NCI-H2081 treated with DMSO at 0.1 percent for 48 hours (cell line): ENCODE measurements at places on chromosomes 11 and 22.

- DNase-seq, result no peak
Measured at GRCh38 chr11:99432677-99433076, 411.9 kb downstream of the CNTN5 start.

GRCh38 chr11:121659811-121660210 is 207.0 kb upstream of the SORL1-AS1 start:
- DNase-seq, result no peak

DNA sequence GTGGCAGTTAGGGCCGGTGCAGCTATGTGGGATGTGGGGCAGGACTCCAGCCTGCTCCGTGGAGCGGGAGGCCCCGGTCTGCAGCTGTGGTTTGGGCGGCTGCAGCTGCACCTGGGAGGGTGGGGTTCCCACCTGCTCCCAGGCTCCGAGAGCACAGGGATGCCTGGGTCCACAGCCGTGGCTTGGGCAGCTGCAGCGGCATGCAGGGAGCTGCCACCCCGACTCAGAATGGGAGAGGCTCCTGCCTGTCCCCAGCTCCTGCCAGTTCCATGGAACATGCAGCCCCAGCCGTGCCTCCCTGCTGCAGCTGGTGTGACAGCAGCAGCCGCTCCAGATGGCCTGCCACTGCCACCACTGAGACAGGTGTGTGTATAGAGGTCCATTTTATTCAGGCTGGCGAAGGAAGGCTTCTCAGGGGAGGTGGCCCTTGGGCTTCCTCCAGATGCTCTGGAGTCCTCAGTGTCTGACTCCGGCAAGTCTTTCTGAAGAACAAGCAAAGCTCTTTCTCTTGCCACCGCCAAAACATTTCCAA is 21.8 kb upstream of the UPK3A start:
- DNase-seq, result no peak

GRCh38 chr11:2265854-2266585 is 4.4 kb downstream of the ASCL2 start:
- no peak for DNase-seq

- DNase-seq, result no peak
Measured at GRCh38 chr11:121887569-121887968, 228.4 kb downstream of the BLID start.

DNA sequence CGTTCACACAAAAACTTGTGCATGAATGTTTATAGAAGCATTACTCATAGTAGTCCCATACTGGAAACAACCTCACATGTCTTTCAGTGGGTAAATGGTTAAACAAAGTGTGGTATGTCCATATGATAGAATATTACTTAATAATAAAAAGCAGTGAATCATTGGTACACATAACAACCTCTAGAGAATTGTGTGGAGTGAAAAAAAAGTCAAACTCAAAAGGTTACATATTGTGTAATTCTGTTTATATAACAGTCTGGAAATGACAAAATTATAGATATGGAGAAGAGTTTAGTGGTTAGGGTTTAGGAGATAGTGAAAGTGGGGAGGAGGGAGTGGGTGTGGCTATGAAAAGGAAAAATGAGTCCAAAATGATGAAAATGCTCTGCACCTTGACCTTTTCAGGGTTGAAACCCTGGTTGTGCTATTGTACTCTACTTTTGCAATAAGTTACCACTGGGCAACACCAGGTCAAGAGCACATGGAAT is 243.4 kb upstream of the DDI1 start:
- no peak for DNase-seq

GRCh38 chr11:44561275-44561805 is 4.1 kb upstream of the CD82 start:
- no peak for DNase-seq

DNA sequence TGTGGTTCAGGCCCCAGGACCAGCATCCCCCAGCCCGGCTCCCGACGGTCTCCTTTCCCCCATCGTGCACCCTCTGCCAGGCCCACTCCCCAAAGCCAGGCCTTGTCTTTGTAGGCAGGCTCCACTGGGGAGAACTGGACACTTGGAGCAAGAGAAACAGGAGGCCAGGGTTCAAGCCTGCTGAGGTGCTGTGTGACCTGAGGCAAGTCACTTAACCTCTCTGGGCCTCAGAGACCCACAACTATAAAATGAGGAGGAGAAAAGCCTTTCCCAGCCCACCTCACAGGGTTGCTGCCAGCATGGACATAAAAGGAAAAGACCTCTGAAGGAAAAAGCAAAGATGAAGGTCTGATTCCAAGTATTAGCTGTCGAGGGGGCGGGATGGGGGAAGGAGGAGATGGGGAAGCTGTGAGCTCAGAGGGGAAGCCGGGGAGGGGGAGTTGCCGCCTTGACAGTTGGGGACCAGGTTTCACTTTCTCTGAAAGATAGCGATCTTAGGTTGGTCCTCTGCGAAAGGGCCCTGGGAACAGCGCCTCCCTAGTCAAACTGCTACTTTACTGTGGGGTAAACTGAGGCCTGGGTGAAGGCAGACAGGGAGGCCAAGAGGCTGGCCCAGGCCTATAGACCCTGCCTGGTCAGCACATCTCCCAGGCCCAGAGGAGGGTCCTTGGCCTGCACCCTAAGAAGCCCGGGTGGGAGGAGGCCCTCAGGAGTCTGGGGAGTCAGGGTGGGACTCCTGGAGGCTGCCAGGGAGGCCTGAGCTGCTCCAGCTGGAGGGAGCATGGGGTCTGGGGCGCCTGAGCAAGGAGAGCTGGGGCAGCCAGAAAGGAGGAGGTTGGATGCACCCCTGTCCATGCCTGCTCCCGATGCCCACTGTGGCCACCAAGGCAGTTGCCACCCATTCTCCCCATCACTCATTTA is 991 bp upstream of the OSM start:
- no peak for DNase-seq

DNA sequence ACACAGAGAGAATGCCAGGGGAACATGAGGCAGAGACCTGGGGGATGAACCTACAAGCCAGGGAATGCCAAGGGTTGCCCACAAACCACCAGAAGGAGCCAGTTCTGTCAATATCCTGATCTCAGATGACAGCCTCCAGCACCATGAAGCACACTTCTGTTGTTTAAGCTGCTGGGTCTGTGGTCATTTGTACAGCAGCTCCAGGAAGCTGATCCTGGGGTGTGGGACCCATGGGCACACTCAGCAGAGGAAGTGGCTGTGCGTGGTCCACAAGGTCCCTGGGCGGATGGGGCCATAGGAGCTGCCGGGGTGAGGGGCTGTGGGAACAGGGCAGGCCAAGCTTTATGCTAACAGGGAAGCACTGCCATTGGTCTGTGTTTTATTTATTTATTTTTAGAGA is 12.1 kb downstream of the PPM1F start:
- no peak for DNase-seq

- no peak for DNase-seq
Measured at GRCh38 chr11:115941481-115941993, 437.3 kb upstream of the CADM1 start.

- DNase-seq, result no peak
Measured at GRCh38 chr11:61173456-61173855, 12.2 kb upstream of the VPS37C start.

DNA sequence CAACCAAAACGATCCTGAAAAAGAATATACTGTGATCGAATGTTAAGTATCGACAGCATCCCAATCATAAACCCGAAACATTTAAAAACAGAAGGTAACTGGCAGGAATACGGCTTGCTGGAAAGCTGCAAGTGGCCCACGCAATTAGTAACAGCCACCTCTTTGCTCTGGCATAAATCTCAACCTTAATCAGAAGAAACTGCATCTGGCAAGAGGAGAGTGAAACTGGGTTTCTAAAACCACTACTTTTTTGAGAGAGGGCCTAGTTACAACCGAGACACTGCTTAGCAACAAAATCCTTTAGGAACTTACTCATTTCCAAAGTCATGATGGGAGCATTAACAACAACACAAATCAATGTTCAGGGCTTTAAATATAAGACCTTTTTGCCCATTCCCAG is 7.9 kb downstream of the NCAPD3 start:
- no peak for DNase-seq

GRCh38 chr22:47190957-47191670 is 428.7 kb downstream of the TBC1D22A start:
- DNase-seq, result no peak

- no peak for DNase-seq
Measured at GRCh38 chr11:128548649-128549255, 38.6 kb downstream of the ETS1 start.

DNA sequence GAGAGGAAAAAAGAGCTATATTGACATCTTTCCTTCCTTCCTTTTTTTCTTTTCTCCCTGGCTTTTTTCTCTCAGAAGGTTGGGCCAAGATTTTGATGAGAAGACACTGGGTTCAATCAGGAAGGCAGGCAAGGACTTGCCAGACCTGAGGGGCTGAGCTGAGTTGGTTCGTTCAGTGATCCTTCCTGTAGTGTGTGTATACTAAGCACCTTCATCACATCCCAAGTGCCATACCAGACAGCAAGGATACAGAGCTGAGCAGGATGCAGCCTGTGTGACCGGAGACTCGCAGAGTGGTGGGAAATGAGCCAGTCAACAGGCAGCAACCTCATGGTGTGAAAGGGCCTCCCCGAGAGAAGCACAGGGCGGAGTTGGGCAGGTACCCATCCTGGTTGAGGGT is 95.5 kb downstream of the SPON1 start:
- DNase-seq, result no peak

DNA sequence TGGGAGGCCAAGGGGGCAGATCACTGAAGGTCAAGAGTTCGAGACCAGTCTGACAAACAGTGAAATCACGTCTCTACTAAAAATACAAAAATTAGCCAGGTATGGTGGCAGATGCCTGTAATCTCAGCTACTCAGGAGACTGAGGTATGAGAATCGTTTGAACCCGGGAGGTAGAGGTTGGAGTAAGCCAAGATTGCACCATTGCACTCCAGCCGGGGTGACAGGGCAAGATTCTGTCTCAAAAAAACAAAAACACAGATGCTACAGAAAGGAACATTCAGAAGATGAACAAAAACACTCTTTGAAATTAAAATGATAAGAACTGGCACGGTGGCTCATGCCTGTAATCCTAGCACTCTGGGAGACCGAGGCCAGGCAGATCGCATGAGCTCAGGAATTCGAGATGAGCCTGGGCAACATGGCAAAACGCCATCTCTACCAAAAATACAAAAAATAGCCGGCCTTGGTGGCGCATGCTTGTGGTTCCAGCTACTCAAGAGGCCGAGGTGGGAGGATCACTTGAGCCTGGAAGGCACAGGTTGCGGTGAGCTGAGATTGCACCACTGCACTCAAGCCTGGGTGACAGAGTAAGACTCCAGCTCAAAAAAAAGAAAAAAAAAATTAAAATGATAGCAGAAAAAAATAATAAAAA is 8.5 kb downstream of the RAB6A start:
- DNase-seq, result no peak

GRCh38 chr11:113373981-113374560 is 13.5 kb upstream of the ANKK1 start:
- DNase-seq, result no peak

- no peak for DNase-seq
Measured at GRCh38 chr11:35104655-35105054, 34.3 kb upstream of the CD44 start.

DNA sequence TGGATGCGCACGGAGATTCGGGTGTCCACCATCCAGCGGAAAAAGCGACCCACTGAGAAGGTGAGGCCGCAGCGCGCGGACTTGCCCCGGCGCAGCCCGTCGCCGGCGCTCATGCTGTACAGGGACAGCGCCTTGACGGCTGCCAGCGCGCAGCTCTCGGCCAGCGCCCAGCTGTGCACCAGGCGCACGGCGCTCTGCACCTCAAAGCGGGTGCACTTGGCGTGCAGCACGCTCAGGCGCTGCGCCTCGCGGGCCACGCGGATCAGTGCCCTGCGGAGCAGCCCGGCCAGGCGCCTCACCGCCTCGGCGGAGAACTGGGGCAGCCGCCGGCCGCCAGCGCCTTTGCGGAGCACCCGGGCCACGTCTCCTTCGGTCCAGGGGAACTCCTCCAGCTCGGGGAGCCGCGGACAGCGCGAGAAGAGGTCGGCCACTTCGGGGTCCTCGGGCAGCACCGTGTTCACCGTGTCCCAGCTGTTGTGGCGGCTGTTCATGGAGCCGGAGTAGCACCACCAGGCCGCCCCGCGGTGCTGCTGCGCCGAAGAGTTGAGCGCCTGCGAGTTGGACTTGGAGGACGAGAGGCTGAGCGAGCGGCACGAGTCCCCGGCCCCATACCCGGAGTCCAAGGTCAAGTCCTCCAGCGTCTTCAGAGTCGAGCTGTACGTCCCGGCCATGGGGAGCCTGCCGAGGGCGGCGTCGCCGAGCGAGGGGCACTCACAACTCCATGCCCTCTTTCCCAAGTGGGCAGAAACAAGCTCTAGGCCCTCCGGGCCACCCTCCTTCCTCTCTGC is 703 bp downstream of the ABTB2 start:
- DNase-seq, result no peak

DNA sequence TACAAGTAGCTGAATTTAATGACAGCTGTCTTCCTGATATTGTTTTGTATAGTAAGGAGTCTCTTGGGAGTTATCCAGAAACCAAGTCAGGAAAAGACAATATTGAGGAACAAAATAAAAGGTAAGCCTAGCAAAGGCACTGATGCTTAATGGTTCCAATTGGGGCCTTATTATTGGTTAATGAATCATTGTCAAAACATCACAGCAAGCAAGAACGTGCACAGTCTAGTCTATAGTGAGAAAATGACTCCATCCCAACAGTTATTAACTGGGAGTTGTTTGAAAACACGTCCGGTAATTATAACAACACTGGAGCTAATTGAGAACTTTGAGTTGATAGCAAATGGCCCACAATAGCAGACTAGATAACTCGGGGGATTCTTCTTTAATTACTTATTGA is 17.7 kb downstream of the BSX start:
- no peak for DNase-seq

GRCh38 chr11:69873166-69874077 is 54.2 kb upstream of the FGF3 start:
- DNase-seq, result no peak

GRCh38 chr11:61964058-61964665 is 3.3 kb downstream of the FTH1 start:
- no peak for DNase-seq

DNA sequence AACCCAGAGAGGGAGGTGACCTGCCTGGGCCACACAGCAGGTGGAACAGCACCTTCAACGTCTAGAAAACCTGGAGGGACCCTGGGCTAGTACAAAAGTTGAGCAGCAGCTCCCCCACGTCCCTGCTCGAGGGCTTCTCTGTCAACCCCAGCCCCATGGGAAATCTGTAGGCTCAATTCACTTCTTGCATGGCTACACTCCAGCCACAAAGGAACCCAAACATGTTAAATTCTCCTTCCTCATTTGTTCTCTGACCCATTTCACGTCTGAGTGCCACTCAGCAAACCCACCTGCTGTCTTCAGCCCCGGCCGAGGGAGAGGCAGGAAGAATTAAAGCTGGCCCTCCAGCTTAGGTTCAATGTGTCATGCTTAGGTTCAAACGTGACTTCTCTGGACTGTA is 418.5 kb downstream of the MIAT start:
- no peak for DNase-seq
